Activated CD4-positive, alpha-beta T cell treated with anti-CD3 and anti-CD28 coated beads, Interleukin-2, amount 50 U/mL, for 16 hours (primary cell): ENCODE measurements at places on chromosomes 1 and 21.

DNA sequence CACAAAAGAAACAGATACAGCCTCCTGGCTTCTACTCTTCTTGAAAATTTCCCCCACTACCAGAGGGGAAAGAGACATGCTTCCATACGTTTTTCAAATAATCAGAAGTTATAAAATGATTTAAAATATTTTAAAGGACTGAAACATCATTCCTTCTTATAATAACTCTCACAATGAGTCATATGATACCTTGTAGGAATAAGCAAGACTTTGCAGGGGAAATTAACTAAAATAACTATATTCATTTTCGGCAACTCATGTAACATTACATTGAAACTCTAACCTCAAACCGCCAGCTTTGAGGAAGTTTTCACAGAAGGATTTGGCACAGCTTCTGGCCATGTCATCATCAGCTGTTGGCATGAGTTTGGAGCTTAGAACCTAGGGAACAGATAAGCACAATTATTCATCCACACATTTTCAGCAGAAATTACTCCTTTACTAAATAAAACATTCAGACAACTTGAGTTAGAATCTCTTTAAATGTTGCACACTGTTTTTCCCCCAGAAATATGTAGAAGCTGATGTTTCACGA, 85.9 kb downstream of the USP24 start:
- no peak for DNase-seq

DNA sequence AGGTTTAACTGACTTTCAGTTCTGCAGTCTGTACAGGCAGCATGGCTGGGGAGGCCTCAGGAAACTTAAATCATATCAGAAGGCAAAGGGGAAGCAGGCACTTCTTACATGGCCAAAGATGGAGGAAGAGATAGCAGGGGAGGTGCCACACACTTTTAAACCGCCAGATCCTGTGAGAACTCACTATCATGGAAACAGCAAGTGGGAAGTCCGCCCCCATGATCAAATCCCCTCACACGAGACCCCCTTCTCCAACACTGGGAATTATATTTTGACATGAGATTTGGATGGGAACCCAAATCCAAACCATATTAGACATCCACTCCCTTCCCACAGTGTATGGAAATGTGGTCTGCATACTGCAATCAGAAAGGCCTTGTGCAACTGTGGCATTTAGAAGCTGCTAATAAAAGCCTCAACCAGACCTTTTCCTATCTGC, 148.2 kb downstream of the FCRL5 start:
- no peak for DNase-seq

- DNase-seq, result no peak
Measured at GRCh38 chr1:40810927-40811326, 27.3 kb downstream of the KCNQ4 start.

GRCh38 chr21:34933609-34934335, 115.3 kb downstream of the RUNX1 start:
- DNase-seq, result peak; percentile 53

DNA sequence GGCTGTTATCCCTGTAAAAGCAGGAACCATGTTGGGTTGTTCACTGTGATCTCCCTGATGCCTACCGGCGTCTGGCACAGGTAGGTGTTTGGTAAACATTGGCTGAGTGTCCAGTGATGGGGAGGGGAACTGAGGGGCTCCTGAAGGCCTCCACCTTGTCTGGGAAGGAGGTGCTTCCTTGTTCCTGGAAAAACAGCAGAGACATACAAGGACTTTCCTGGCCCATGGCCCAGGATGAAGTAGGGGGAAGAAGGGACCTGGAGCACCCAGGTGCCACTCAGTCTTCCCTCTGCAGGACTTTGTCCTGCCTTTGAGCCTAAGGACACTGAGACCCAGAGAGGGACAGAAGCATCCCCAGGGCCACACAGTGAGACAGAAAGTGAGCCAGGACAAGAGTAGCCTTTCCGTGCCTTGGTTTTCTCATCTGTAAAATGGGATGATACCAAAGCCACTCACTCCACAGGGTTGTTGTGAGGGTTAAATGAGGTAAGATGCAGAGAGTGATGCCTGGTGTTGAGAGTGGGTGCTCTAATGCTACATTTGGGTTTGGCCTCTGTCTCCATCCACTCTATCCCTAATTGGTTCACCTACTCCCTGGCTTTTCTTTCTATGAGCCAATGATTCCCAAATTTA, 6.1 kb upstream of the HEYL start:
- no peak for DNase-seq
